Brain pericyte (primary cell): ENCODE measurements at places on chromosomes 1 and 21.

DNA sequence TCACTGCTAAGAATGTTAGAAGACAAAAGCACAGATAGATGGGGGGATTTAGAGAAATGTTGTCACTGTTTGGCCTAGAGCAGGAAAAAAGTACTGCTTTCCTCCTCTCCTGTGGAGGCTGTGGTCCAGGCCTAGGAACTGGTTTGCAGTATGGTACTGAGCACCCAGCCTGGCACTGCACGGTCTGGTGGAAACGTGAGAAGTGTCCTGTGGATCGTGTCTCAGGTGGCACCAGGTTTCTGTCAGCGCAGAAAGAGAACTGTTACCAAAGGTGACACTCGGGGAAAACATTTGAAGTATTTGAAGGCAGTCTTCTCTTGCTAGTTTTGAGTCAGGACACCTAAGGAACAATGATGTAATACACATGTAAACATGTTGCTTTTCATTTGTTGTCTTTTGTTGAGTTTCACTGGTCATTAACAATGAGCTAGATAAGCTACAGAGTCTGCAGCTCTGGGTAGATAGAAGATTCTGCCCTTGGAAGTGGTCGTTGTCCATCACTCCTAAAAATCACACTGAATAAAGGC lies 63.0 kb downstream of the B3GALNT2 start:
- no peak for DNase-seq

GRCh38 chr1:205939690-205940330 lies 3.4 kb downstream of the SLC26A9 start:
- DNase-seq, result no peak

DNA sequence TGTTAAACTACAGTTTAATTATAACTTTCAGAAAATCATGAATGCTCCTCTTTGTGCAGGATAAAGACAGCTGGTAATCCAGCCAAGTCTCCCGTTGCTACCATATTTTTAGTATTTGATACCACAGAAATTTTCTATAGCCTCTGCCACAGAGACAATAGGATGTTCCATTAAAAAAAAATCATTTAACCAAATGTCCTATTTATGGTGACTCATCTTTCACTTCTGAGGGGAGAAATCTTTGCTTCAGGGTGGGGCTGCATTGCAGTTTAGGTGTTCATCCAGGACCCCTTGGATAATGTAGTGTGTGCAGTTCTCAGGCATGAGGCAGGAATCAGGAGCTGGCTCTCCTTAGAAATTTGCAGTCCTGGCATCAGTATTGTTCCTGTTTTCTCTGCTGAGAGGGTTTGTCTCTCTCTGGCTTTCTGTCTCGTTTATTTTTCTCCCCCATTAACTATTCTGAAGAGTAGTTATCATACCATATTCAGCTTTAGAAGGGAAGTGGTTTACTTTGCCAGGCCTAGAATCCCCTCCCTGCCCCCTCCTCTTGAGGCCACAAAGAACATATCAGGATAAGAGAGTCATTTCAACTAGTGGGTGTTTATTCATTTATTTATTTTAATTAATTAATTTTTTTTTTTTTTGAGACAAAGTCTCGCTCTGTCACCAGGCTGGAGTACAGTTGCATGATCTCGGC lies 3.1 kb downstream of the PRUNE1 start:
- DNase-seq, result no peak

GRCh38 chr1:8061210-8061609 lies 35.1 kb upstream of the ERRFI1 start:
- DNase-seq, result peak; percentile 70

GRCh38 chr1:241457421-241457820 lies 62.1 kb downstream of the FH start:
- DNase-seq, result no peak

- DNase-seq, result no peak
These were observed 171.5 kb upstream of the CAMK1G start for GRCh38 chr1:209412036-209412435.

GRCh38 chr1:209823143-209824041 lies 4.4 kb upstream of the UTP25 start:
- no peak for DNase-seq

GRCh38 chr1:182299728-182300616 lies 91.6 kb downstream of the GLUL start:
- no peak for DNase-seq

DNA sequence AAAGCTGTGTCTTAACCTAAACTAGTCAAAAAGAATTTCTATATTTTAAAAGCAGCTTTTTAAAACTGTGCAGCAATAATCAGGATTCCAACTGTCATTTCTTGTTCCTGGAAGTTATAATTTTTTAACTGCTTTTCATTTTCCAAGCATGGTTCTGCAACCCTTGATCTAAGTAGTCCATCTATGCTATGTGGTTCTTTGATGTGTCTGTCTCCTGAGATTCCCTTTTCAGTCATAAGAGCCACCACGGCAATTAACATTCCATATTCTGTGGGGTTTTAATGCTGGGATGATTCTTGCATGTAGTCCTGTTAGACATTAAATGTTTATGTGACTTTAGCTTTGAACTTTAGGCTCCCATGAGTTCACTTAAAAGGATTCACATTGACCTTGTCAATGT lies 220.4 kb downstream of the TPR start:
- DNase-seq, result no peak

DNA sequence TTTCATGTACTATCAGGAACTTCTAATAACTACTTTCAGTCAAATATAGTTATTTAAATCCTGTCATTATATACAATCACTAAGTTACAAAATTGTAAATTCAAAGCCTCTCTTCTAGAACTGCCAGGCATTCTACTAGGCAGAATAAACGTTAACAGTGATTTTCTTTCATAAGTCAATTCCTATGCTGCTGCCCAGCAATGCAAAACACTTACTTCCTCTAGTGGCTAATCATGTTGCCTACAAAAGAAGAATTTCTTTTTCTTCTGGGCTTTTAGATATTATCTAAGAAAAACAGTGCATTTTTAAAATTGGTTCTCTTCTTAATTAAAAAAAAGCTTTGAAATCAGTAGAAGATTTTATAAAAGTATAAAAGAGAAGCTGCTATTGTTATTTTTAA lies 509.8 kb upstream of the ADAMTS5 start:
- no peak for DNase-seq

DNA sequence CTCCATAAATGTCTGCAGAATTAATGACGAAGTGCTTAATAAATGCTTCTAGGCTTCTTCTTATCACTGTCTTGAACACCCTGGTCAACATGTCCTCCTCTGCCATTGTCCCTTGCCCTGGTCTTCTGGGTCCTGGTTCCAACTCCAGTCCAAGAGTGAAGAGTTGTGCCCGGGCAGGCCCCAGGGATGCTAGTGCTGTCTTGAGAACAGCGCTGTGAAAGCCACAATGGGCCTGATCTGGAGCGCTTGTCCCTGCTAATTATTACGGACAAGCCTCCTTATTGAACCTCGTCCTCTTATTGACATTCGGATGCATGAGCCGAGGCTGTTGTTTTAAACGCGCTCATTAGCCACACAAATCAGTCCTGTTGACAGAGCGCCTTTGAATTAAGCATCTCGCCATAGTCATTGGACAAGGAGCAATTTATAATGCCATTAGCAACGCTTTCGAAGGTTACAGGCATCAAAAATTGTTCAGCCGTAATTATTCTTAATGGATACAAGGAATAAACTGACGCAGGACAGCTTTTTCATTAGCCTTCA lies 211.6 kb upstream of the POU3F1 start:
- no peak for DNase-seq

- DNase-seq, result no peak
These were observed 172.6 kb upstream of the HMCN1 start for GRCh38 chr1:185561629-185562028.

- DNase-seq, result no peak
These were observed 804 bp upstream of the IKBKE start for GRCh38 chr1:206469411-206469932.

- no peak for DNase-seq
These were observed 361.4 kb downstream of the HLX start for GRCh38 chr1:221240690-221241089.

- no peak for DNase-seq
These were observed 493.0 kb upstream of the ADGRL4 start for GRCh38 chr1:79499541-79499940.

DNA sequence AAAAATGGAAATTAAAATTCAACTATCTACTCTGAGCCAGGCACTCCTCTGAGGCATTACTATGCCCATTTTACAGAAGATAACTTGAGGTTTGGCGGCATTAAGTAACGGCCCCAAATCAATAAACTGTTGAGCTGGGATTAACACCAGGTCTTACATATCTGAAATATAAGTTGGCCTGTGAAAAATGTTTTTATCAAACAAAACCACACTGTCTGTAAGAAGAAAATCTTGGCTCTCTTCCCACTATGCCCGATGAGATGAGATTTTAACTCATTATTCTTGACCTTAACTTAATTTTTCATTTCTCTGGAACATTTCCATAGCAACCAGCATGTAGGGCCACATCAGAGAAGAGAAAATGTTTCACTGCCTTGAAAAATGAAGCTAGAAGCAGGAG lies 21.8 kb downstream of the RC3H1 start:
- DNase-seq, result no peak

GRCh38 chr21:36129219-36129618 lies 5.7 kb upstream of the CBR3 start:
- DNase-seq, result no peak

- DNase-seq, result no peak
These were observed 6.8 kb downstream of the YY1AP1 start for GRCh38 chr1:155681776-155682175.

- DNase-seq, result no peak
These were observed 35.8 kb downstream of the PIK3CD start for GRCh38 chr1:9687120-9687873.

DNA sequence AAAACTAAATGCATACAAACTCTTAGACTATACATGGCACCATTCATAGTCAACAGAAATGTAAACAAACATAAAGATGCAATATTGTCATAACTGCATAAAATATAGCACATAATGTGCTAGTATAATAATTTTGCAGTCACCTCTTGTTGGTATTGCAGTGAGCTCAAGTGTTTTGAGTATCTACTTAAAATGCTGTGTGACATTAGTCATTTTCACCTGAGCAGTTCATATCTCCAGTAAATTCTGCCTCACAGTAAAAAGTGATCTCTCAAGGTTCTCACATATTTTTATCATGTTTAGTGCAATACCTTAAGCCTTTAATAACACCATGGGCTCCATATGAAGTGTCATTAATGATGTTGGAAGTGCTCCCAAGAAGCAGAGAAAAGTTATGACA lies 29.6 kb upstream of the FMO2 start:
- DNase-seq, result no peak

- no peak for DNase-seq
These were observed 720.7 kb upstream of the CXADR start for GRCh38 chr21:16792101-16792500.

GRCh38 chr1:48966583-48966982 lies 189.9 kb upstream of the BEND5 start:
- DNase-seq, result no peak
